ENCODE measurements at places on chromosomes 3 and 15.

DNA sequence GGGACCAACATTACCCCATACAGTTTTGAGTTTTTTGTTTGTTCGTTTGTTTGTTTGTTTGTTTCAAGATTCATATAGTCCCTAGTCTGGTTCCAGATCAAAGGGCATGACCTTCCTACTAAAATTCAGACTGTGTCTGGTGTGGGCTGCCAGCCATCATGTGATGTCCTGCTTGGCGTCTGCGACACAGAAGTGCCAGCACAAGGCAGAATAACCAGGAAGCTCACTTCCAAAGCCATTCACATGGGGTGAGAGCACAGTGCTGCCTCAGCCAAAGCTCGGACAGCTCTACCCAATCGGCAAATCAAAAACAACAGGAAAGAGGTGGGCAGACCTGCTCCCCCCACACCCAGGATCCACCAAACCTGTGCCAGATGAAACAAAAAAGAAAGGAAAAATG, 142.6 kb upstream of the THBS1 start:
- no peak for DNase-seq

- no peak for DNase-seq
These were observed 247.4 kb downstream of the GABRG3 start for GRCh38 chr15:27218426-27218825.

DNA sequence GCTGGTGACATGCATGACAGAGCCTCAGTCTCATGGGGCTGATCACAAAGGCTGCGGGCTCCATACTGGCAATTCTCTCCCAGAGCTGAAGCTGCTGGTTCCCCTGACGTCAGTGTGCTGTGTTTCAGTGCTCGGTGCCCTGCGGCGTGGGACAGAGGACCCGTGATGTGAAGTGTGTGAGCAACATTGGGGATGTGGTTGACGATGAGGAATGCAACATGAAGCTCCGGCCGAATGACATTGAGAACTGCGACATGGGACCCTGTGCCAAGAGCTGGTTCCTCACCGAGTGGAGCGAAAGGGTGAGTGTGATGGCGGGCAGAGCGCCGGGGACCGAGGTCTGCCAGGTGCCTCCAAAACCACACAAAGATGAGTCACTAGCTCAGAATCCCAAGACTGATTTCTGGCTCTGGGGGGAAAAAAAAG, 62.0 kb upstream of the NR2E3 start:
- no peak for DNase-seq

- no peak for DNase-seq
These were observed 1048.5 kb downstream of the NTRK3 start for GRCh38 chr15:87207990-87208580.

GRCh38 chr15:38696109-38696727, 131.6 kb upstream of the RASGRP1 start:
- no peak for DNase-seq

DNA sequence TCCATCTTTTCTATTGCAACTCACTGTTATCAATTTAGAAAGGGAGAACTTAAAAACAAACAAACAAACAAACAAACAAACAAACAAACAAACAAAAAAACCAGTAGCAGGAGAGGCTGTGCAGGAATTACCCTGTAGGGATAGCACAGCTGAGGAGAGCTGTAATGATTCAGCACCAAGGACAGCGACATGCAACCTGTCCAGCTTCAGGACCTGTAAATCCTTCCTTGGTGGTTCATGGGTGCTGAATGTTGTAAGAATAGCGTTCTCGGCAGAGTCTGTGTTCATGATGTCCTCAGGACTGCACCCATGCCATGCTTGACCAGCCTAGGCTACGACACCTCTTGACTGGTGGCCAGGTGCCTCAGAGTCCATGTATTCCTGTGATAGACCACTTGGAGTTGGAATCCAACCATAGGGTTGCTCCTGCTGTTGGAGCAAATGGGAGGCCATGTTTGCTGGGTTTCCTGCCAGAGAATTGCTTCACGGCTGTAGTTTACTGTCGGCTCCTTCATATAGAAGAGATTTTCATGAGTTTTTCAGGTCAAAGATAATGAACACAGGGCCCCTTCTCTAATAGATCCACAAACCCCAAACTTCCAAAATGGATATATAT, 65.9 kb downstream of the CACNA2D3 start:
- DNase-seq, result no peak

GRCh38 chr15:72199721-72200212, 2.2 kb upstream of the GRAMD2A start:
- peak; percentile 69 for DNase-seq

DNA sequence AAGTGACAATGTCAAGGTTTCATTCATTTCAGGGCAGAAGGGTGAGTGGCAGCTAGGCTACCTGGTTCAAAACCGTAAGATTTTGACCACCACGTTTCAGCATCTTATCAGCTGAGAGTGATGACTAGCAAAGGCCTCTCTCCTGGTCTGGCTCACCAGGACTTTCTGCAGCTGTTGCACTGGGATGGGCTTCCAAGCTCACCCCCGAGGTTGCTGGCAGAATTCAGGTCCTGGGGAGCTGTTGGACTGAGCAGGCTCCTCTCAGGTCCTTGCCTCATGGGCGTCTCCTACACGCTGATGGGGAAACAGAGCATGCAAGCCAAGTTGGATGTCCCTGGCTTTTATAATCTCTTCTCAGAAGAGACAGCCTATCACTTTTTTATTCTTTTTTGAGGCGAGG, 88.8 kb upstream of the RNU6-1 start:
- DNase-seq, result no peak

GRCh38 chr15:57421110-57421509, 44.8 kb downstream of the CGNL1 start:
- no peak for DNase-seq

DNA sequence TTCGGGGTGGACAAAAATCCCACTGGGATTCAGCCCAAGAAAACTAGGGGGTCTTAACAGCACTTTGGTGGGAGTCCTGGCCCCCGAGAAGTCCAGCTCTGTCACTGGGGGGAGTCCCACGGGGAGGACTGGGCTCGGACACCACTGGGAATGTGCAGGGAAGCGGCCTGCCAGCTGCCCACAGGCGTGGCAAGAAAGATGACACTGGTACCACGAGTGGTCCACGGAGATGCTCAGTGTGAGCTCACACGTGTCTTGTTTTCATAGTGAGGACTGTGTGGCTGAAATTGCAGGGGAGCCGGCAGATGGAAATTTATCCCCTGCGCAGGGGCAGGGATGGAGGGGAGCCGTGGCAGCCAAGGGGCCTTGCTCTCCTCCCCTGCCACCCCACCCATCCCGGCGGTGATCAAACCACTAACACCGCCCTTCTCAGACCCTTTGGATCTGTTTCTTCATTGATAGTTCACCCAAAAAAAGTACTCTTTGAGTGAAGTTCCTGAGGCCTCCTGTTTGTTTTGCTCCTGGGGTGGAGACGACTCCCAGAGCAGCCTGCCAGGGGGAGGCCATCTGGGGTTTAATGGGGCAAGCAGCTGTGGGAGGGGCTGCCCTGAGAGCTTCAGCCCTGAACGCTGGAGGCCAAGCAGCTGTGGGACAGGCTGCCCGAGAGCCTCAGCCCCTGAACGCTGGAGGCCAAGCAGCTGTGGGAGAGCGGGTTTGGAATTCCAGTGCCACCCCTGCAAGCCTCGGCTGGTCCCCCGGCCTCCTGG, 130.9 kb downstream of the LRRK1 start:
- no peak for DNase-seq

DNA sequence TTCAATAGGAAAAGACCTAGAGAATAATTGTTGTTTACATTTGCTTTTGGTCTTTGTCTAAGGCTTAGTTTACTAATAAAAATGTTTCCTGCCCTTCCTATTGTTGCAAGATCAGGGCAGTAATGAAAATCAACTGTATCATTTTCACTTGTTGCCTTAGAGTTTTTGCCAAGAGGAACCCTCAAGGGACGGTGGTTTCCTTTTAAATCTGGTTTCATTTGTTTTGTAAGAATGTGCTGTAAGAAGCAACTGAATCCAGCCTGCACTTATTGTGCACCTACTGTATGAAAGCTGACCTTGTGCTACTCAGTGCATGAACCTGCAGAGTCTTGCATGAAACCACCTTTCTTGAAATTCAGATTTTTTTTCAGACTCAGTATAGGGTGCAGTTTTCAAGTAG, 5.3 kb downstream of the IGF1R start:
- DNase-seq, result no peak

GRCh38 chr3:12817343-12817710, 20.8 kb downstream of the CAND2 start:
- no peak for DNase-seq

- DNase-seq, result no peak
These were observed 3.6 kb downstream of the CCRL2 start for GRCh38 chr3:46410669-46411068.

DNA sequence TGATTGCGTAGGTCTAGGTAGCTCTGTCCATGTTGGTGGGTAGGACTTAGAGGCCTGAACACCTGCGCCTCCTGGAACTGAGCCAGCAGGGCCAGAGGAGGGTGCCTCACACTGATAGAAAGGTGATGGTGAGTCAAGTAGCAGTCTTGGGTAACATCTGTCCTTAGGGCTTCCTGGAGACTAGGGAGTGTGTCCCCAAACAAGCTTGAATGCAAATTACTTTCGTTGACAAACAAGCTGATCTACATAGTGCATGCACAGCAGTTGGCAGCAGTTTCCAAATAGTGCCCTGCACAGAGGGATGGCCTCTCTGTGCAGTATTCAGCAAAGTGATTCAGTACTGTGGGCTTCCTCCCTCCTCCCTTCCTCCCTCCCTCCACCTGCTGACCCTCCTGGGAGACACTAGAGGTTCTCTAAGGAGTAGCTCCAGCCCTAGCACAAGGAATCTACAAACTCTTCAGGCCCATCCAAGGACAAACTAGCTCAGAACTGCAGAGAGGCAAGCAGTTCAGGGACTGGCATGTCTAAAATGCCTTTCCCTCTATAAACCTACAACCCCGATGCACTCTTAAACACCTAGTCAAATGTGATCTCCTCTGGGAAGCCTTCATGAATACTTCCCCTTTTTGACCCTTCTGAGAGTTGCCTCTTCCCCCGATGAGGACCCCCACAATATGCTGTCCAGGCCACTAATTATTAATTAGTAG, 61.0 kb downstream of the TLE3 start:
- DNase-seq, result no peak

- DNase-seq, result no peak
These were observed 2.4 kb downstream of the CRELD1 start for GRCh38 chr3:9935966-9936510.

GRCh38 chr3:183824761-183825455, 469 bp downstream of the MAP6D1 start:
- no peak for DNase-seq

- DNase-seq, result no peak
These were observed 149.9 kb upstream of the TMC3 start for GRCh38 chr15:81523867-81524266.

DNA sequence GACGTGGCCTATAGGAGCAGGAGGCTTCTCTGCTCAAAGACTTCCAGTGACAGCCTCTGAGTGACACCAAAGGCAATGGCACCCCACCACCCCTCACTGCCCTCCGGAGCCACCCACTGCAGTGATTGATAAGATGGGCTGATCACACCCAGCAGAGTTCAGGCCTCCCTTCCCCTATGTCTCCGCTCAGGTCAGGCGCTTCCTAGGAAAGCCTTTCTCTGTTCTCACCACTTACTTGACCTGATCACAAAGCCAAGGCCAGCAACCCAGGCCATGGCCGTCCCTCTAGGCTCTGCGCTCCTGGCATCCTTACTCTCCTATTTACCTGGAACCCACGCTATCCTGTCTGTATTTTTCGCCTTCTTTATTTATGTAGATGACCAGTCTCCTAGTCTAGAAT, 282.3 kb downstream of the OCA2 start:
- DNase-seq, result no peak

- DNase-seq, result no peak
These were observed 76.0 kb downstream of the SUCLG2 start for GRCh38 chr3:67578416-67578815.

DNA sequence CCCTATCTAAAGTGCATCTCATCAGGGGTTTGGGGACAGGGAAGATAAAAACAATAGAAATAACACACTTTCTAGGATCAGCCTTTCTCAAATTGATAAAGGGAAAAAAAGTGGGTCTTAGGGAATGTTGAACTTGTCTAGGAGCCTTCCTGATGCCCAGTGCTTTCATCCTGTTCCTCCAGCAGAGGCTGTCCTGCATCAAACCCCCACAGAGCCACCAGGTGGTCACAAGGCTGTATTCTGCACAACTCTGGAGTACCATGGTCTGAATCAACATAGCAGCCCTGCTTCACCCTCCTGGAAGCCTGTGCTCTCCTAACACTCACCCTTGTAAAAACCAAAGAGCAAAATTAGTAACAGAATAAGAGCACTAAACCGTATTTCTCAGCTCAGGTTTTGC, 118.5 kb upstream of the SLC25A36 start:
- DNase-seq, result no peak

DNA sequence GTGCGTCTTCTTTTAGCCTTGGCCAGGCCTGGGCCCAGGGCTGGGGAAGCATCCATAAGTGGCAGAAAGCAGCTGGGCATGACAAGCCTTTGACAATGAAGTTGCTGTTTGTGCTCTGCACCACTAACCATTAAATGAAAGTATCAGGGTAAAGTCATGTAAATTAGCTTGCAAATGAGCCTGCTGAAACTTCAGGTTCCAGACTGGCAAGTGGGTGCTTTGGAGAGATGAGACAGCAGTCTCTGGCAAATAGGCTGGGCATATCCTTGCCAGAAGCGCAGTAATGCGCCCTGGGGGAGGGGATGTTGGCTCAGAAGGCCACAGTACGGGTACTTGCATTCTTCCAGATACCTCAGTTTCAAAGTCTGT, 40.7 kb downstream of the RAB6B start:
- peak; percentile 38 for DNase-seq

DNA sequence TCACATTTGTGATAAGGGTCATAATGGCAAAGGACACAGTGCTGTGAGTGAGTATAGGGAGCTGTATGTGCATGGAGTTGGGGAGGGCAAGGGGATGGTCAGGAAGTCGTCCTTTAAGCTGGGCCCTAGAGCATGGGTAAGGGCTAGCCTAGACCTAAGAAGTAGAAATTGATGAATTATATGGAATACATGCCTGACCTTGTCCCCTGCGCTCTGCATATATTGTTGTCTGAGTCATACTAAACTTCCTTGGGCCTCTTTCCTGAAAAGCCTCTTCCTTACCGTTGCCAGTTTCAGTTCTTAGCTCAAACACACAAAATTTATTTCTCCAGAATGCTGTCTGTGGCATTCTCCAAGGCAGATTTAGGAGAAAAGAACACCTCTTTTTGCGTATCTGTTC, 4.6 kb downstream of the SNRK start:
- no peak for DNase-seq

DNA sequence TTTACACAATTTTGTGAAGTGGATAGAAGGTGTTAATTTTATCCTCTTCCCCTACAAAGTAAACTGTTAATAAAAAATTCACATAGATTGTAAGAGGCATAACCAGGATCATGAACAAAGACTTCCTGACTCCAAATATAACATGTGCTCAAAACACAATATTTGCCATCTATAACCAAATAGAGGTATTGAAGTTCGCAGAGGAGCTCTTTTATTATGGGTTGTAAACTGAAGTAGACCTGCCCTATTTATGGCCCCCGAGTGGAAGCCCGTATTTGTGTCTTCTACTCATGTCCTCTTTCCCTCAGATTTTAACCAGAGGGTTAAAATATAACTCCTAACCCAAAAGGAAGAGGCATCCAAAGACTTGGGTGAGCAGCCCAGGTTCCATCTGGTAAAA, 285.6 kb upstream of the COL8A1 start:
- no peak for DNase-seq

- DNase-seq, result no peak
These were observed 105.8 kb downstream of the FNDC3B start for GRCh38 chr3:172145031-172145686.

GRCh38 chr3:94004301-94004910, 24.0 kb downstream of the STX19 start:
- DNase-seq, result no peak

All from nucleus accumbens (tissue), 56 donors.